ENCODE measurements at places on chromosomes 3 and 15.

GRCh38 chr3:140424211-140424610, 253.7 kb upstream of the TRIM42 start:
- DNase-seq: no peak

DNA sequence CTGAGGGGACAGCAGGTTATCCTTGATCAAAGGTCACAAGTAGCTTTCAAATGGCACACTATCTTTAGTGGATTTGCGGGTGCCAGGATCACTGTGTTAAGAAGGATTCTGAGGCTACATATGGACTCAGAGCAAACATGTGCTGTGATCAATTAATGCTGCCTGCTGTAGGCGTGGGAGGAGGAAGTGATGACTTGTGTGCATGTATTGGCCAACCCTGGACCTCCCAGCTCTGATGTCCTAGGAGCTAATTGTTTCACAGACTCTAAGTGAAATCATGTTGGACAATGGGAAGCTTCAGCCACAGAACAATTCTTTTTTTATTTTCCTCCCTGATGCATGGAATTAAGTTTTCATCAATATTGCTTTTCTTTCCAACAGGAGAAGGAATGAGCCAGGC, 24.4 kb downstream of the FAH start:
- no peak for DNase-seq

DNA sequence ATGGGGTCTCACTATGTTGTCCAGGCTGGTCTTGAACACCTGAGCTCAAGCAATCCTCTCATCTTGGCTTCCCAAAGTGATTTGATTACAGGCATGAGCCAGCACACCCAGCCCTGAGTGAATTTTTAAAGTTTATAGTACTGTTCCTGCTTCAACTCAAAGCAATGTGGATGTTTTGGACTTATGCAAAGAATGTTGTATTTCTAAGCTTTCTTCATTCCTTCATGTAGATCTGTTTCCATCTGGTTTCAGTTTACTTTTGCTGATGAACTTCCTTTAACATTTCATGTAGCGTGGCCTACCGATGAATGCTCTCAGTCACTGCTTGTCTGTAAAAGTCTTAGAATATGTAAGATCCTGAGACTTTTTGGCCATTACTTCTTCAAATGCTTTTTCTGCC, 23.2 kb downstream of the NRG4 start:
- DNase-seq: no peak

DNA sequence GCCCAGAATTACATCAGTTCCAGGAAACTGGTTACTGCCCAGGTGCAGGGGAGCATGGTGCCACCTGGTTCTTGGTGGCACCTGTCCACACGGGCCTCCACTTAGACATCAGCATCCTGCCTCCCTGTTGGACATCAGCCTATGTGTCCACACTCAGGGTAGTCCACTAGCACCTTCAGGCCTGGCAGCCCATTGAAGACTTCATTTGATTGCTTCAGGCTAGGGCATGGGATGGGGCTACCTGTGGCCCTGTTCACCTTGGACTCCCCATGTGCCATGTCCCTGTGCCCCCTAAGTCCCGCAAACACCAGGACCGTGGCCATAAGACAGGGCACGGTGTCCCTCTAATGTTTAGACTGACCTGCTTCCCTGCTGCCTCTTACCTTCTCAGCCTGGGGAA, 30.9 kb downstream of the CYP8B1 start:
- DNase-seq: no peak

DNA sequence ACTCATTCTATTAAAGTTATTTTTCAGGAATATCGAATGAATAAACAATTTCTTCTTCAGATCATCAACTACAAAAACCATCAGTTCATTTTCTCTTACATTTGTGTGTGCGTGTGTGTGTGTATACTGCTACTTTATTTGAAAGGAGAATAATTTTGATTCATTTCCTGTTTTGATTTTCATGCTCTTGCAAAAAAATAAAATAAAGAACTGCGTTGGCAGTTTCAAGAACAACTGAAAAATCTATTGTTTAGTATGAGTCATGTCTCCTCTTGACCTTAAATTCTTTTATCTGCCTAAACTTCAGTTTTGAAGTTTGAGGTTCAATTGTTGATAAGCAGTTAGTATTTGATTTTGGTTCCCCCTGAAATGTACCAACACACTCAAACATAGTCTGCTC, 540.8 kb downstream of the FGF12 start:
- no peak for DNase-seq

DNA sequence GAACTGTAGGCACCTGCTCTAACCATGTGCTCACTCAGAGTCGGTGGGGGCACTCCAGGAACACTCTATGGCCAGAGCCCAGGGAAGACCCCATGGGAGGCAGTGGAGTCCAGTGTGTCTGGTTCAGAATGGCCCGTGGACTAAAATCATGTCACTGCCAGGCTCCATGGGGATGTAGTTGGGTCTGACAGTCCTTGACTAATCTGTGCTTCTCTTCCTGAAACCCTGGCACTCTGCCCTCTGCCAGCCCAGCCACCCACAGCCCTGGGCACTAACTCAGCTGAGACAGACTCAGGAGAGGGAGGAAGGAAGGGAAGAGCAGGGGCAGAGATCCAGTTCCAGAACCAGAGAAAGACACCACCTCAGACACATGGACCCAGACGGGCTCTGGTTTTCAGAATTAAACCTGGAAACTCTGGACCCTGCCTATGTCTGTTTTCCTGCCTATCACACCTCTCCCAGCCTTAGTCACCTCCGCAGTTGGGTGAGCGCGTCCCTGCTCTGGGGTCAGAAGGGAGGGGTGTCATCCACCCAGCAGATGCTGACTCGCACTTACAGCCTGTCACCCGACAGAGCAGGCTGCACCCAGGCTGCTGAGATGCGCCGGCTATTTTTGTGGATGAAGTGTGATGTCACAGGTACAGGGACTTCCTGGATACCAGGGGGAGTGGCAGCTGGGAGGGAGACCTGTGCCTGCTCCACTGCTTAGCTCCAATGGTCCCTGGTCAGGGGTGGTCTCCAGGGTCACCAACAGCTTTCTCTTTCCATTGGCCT, 56.8 kb upstream of the INSYN1 start:
- DNase-seq: no peak

DNA sequence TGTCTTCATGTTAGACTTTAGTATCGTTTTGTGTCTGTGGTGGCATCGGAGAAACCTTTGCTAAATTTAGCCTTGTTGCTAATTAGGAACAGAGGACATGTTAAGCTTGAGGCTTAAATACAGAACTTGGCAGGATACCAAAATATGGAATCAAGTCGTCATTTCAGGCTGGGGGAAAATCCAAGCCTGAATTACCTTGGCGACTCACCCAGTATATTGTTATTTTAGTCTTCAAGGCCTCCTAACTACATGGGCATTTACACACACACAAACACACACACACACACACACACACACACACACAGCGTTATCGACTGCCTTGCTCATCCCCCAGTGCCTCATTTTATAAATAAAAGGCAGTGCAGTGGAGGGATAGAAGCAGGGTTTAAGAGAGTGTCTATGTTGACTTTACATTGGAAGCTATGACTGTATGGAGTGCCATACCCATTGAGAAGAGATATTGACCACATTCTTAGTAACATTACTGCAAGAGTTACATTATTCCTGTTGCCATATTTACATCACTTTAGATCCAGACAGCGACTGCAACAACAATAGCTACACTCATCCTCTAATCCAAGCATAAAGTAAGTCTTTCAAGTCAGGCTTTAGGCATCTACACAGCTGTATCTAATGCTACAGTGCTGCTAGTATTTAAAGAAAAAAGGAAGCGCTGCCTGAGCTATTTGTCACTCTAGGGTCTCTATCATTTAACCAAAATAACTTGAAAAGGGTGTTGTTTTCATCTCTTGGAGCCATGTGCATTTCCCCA, 210.8 kb upstream of the SEMA6D start:
- no peak for DNase-seq

DNA sequence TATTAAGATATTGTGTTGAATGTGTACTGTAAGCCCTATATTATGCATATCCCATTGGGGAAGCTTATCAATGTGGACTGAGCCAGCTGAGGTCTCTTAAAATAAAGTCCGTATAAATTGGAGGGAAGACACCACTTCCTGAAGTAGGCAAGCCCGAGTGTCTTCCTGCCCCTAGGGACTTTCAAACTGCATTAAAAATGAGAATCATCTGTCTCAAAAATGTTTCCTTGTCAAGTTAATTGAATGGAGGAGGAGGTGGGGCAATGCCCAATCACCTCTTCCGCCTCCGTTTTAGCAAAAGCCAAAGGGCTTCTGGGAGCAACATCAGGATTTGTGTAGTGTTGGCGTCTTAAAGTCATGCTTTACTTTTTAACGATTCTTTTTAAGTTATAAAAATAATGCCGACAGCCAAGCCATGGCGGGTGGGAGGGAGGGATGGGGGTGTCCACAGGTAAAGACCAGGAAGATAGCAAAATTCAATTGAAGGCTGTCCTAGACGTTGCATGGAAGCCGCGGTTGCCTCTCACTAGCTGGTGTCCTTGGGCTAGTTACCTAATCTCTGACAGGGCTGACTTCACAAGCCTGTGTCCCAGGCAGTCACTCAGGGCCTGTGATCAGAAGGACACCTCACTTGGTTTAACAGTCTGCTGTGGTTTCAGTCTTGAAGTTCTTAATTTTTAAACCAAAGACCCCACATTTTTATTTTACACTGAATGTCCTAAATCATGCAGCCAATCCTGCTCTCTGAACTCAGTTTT, 524.9 kb upstream of the PROK2 start:
- DNase-seq: no peak

DNA sequence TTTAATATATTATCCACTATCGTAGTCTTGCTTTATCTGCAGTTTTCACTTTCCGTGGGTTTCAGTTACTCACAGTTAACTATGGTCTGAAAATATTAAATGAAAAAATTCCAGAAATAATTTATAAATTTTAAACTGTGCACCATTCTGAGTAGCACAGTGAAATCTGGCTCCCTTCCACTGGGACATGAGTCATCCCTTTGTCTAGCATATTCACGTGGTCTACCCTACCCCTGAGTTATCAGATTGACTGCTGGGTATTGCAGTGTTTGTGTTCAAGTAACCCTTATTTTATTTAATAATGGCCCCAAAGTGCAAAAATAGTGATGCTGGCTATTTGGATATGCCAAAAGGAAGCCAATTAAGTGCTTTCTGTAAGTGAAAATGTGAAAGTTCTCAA, 539.5 kb upstream of the AGTR1 start:
- no peak for DNase-seq

- no peak for DNase-seq
These were observed 329.9 kb upstream of the WNT5A start for GRCh38 chr3:55816794-55817576.

GRCh38 chr15:40247406-40247971, 8.6 kb downstream of the PAK6 start:
- DNase-seq: no peak

DNA sequence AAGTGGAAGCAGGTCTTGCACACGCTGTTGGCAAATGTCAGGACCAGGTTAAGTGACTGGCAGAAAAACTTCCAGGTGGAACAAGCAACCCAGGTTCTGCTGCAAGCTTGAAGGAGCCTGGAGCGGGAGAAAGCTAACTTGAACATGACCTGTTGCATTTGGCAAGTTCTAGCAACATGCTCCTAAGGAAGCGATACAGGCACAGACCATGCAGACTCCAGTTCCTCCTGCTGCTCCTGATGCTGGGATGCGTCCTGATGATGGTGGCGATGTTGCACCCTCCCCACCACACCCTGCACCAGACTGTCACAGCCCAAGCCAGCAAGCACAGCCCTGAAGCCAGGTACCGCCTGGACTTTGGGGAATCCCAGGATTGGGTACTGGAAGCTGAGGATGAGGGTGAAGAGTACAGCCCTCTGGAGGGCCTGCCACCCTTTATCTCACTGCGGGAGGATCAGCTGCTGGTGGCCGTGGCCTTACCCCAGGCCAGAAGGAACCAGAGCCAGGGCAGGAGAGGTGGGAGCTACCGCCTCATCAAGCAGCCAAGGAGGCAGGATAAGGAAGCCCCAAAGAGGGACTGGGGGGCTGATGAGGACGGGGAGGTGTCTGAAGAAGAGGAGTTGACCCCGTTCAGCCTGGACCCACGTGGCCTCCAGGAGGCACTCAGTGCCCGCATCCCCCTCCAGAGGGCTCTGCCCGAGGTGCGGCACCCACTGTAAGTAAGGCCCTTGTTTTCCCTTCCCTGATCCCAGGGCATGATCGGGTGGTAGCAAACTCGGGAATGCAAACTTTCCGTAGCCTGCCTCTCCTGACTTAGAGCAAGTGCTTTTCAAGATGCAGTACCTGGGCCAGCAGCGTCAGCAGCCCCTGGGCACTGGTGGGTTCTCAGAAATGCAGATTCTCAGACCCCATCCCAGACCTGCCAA, 759 bp downstream of the GALNT15 start:
- no peak for DNase-seq

DNA sequence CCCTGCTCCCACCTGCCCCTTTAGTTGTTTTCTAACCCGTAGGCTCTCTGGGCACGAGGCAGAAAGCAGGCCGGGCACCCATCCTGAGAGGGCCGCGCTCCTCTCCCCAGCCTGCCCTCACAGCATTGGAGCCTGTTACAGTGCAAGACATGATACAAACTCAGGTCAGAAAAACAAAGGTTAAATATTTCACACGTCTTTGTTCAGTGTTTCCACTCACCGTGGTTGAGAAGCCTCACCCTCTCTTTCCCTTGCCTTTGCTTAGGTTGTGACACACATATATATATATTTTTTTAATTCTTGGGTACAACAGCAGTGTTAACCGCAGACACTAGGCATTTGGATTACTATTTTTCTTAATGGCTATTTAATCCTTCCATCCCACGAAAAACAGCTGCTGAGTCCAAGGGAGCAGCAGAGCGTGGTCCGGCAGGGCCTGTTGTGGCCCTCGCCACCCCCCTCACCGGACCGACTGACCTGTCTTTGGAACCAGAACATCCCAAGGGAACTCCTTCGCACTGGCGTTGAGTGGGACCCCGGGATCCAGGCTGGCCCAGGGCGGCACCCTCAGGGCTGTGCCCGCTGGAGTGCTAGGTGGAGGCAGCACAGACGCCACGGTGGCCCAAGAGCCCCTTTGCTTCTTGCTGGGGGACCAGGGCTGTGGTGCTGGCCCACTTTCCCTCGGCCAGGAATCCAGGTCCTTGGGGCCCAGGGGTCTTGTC, 48.5 kb downstream of the PGPEP1L start:
- DNase-seq: no peak

DNA sequence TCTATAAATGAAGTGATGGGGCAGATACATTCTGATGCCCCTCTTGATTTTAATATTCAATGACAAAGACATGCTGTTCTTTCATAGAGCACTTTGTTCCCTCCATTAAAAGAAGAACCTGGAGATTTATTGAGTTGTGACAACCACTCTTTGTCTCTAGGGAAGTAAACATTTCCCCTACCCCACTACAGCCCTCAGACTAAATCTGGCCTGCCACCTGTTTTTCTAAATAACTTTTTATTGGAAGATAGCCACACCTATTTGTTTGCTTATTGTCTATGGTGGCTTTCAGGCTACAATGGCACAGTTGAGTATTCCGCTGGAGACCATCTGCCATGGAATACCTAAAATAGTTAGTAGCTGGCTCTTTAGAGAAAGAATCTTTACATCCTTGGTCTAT, 41.2 kb upstream of the ZNF385D start:
- no peak for DNase-seq
